Psoas muscle (tissue), 8 donors: ENCODE measurements at places on chromosomes 1 and 21. TPM values are rescaled to one million over a fixed set of nuclear protein-coding genes. Genes with fewer than 3 reads are reported as not detected.

Gene CD160
- total RNA-seq, result not detected

Gene IFNLR1
- total RNA-seq, result 3.9 TPM

Gene RUSC1
- total RNA-seq, result 14.2 TPM

Gene CELA3B
- total RNA-seq, result not detected

Gene SLC45A1
- total RNA-seq, result 0.94 TPM

Gene S100A1
- total RNA-seq, result 1,048 TPM

Gene HAO2
- not detected for total RNA-seq

Gene LCE1A
- total RNA-seq, result not detected

Gene CGN
- 0.10 TPM for total RNA-seq

Gene PUM1
- total RNA-seq, result 81.0 TPM

Gene ERO1B
- 2.6 TPM for total RNA-seq

Gene OXCT2
- total RNA-seq, result 0.34 TPM

Gene SYCP1
- not detected for total RNA-seq

Gene LCE2C
- not detected for total RNA-seq

DNA sequence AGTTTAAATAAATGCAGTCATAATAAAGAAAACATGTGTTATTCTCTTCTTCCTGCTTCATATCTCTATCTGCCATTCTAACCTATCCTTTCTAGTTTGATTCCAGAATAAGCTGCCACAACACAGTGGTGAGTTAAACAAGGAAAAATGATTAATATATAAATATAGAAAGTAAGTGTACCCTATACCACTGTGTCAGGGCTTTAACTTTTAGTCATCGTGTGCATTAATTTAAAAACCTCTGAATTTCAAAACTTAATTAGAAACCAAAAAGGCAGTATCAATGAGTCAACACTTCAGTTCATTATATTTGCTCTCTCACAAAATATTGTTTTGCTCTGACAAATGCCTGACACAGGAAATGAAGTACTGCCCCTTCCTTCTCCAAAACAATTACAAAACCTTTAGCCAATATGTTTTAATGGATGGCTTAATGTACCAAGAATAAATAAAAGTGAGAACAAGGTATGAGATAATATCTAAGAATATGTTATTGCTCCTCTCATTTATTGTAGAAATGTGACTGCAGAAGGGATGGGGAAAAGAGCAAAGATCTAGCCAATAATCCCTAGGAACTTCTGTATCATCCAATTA, 634.8 kb downstream of the KCNT2 start:
- no peak for DNase-seq

- no peak for DNase-seq
Observed at GRCh38 chr1:182303778-182304177, 87.8 kb downstream of the GLUL start.

DNA sequence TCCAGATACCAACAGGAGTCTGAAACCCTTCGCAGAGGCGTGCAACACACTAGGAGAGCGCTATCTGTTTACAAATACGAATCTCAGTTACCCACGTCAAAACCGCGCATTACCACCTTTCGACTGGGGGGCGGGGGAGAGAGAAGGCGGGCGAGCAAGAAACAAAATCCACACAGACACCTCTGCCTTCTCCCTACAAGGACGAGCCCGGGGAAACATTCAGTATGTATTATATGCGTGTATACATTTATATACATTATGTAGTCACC, 722 bp downstream of the TUT4 start:
- peak; percentile 65 for DNase-seq

GRCh38 chr1:196481616-196482015, 126.6 kb downstream of the KCNT2 start:
- DNase-seq, result no peak

DNA sequence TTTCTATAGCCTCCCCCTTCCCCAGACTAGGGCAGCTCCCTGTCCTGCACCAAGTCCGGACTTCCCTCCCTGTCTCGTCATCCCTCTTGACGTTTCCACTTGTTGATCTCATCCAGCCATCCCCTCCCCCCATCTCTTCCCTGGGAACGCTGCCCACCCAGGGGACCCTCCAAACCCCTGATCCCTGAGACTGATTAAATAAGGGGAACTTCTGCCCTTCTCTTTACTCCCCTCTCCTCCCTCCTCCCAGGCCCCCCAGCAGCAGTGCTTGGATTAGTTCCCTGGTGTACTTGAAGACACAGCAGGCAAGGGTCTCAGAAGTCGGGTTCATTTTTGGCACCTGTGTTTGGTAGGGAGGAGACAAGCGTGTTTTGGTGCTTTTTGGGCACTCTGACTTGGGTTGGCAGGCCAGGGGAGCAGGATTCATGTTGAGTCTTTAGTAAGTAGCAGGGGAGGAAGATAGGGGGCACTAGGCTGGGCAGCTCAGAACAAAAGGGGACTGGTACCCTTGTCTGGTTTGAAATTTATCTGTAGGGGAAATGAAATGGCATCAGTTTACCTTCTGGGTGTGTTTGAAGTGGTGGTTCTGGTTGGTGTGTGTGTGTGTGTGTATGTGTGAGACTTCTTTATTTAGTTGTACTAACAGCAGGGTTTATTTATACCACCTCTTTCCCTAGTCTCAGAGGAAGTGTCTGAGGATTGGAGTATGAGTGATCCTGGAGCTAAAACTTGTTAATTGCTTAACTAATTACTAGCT, 11.1 kb downstream of the VANGL2 start:
- DNase-seq, result no peak

DNA sequence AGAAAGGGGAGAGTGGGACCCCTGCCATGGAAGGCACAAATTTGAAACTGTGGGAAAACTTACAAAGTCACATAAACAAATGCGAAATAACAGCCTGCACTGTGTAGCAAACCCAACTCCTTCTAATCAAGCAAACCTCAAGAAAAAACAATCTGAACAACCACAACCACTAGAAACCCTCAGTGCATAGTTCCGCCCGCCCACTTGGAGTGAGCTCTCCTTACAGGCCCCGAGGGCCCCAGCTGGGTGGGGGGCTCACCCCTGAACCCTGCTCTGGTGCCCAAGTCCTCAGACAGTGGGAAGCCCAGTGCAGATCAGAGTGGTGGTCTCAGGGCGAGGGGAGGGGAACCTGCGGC, 931 bp upstream of the MXRA8 start:
- DNase-seq, result peak; percentile 38

GRCh38 chr1:31932491-31933316, 5.5 kb downstream of the PTP4A2 start:
- no peak for DNase-seq

DNA sequence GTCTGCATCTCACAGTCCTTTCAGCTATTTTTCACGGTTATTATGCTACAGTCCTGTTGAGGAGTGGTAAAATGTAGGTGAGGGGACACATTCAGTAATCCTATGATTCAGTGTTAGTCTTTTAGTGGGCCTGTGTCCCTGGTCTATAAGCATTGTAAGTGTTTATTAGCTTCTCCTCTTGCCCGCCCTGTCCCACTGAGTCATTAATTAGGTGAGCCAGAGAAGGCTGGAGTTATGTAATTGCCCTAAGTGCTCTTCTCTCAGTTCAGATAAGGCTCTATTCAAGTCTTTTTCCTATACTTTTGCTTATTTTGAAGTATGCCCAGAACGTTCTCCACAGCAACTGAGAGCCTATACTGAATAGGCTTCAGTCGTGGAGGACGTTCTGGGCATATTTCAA, 76.3 kb upstream of the ZRANB2 start:
- DNase-seq, result no peak

DNA sequence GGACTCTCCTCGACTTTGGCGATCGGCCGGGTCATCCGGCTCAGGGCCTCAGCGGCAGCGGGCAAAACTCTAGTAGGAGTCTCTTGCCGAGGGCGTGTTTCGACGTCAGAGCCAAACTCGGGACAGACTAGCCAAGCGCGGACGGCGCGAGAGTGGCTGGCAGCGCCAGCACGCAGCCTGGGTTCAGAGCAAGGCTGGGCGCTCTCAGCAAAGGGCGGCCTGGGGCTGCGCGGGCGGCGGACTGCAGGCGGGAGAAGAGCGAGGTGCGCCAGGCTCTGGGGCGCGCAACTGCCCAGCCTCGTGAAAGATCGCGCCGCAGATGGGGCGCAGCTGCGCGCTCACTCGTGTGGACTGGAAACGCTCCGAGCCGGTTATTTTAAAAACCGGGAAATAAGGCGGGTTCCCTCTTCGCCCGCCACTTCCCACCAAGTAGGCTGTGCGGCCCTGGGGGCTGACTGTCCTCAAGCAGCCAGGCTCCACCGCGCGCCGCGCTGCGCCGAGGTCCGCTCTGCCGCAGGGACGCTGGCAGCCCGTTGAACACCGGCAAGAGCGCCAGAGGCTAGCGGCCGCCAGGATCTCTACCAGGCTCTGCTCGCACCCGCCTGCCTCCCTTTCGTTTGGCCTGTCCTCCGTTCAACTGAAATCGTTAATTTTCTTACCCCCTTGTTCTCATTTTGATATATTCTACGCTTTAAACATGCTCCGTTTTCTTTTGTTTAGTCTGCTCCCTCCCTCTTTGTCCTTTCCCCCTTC, 2.4 kb downstream of the ALX3 start:
- DNase-seq, result no peak

DNA sequence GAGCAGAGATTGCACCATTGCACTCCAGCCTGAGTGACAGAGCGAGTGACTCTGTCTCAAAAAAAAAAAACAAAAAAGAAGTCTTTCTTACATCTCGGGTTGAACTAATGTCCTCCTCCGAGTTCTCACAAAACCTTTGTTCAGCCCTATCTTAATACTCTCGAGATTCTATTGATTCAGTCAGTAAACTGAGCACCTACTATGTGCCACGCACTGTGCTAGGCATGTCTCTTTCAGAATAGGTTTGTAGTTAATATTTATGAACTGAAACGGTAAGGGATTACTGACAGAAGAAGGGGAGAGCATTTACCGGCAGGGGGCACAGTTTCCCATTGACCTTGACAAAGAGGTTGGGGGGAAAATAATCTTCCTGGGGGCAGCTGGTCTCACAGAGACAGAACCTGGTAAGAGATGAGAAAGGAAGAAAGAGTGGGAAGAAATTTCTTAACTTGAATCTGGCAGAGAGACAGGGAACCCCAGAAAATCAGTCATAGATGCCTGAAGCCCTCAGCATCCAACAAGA, 3.4 kb downstream of the PIAS3 start:
- no peak for DNase-seq

GRCh38 chr1:41097105-41097504, 75.6 kb upstream of the SLFNL1 start:
- DNase-seq, result no peak

DNA sequence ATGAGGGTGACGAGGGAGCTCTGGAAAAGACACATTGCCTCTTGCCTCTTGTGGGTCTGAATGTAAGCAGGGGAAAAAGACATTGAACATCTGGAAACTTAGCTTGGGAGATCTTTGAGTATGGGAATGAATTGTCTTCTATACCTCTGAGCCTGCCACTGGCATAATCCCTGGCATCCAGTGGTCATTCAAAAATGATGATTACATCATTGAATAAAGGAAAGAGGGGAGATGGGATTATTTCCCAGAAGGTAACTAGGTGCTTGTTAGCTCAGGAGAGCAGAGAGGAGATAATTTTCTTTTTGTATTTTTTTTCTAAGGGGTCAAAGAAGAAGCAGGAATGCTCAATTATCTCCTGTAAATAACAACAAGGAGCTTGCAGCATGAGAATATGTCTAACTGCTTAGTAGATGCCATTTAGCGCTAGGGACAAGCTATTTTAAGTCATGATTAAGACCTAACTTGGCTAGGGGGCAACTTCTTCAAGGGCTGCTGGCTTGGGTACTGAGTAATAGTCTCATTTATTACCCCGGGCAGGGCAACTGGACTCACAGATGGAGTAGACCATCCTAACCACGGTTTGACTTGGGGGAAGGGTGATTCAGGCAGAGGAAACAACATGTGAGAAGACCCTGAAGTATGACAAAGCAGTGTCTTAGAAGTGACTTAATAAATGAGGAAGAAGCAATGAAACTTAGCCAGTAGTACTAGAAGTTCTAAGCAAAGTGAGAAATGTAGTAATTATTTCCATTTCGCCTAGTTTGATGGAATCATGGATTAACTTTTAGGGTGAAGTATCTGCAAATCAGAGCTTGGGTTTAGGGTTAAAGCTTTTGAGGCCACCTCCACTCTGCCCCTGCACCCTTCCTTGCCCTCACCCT, 11.0 kb upstream of the XCL2 start:
- no peak for DNase-seq

GRCh38 chr1:214192825-214193643, 87.9 kb upstream of the SMYD2 start:
- DNase-seq, result no peak

DNA sequence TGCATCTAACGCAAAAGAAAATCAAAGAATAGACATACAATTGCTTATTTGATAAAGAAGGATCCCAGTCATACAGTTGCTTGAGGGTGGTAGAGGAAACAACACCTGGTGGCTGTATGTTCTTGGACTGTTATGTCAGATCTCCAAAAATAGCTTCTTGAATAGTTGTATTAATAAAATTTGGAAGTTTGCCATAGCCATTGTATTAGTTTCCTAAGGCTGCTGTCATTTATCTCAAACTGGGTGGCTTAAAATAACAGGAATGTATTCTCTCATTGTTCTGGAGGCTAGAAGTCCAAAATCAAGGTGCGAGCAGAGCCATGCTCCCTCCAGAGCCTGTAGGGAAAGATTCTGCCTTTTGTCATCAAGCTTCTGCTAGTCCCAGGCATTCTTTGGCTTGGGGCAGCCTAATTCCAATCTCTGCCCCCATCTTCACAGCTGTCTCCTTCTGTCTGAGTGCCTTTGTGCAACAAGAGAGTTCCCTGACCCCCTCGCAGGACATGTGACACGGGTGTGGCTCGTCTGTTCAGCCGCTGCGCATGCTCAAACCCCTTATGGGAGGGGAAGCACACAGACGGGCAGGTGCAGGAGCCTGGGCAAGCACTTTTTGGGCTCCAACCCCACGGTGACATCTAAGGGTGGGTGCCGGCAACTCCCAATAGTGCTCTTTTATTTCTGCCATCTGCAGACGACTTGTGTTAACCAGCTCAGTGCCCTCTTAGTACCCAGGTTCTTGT, 21.7 kb upstream of the GRIK1 start:
- DNase-seq, result no peak

GRCh38 chr1:155105604-155106011, 22.1 kb upstream of the EFNA1 start:
- no peak for DNase-seq

- DNase-seq, result no peak
Observed at GRCh38 chr1:37020653-37021277, 13.6 kb downstream of the GRIK3 start.

- no peak for DNase-seq
Observed at GRCh38 chr1:46153228-46153627, 20.8 kb upstream of the PIK3R3 start.

- no peak for DNase-seq
Observed at GRCh38 chr21:34342476-34342875, 21.3 kb upstream of the KCNE2 start.

DNA sequence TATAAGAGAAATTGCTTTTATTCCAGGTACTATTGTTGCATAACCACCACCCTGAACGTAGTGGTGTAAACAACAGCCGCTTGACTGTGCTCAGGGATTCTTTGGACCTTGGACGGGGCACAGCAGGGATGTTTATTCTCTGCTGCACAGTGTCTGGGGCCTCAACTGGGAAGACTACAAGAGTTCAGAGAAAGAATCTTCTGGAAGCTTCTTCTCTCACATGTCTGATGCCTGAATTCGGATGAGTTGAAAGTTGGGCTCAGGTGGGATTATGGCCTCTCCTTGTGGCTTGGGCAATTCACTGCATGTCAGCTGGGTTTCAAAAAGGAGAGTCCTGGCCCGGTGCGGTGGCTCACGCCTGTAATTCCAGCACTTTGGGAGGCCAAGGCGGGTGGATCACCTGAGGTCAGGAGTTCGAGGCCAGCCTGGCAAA, 19.0 kb upstream of the SSBP3 start:
- DNase-seq, result no peak

- peak; percentile 58 for DNase-seq
Observed at GRCh38 chr1:37682334-37682987, 9.9 kb upstream of the CDCA8 start.

GRCh38 chr21:42534421-42535378, 21.0 kb downstream of the SLC37A1 start:
- DNase-seq, result peak; percentile 72
